Common myeloid progenitor, CD34-positive (primary cell): ENCODE measurements at places on chromosomes 2 and 18.
A peak's percentile ranks its signal among the peaks of the same experiment; 100 is the strongest.

DNA sequence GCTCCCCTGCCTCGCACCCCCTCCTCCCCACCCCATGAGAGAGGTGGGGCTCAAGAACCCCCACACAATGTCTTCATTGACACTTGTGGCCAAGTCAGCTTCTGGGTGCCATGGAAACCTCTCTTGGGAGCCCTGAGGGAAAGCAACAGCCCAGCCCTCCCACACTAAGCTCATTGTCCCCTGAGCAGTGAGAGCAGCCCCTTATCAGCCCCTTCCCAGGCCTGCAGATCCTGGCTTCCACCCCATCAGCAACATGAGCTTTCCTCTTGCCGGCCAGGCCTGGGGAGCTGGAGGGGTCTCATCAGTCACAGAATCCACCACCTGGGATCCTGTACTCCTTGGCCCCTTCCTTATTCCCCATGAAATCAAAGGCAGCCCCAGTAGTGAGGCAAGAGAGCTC is 107.8 kb upstream of the ST3GAL5 start:
- no peak for DNase-seq

GRCh38 chr2:199524689-199525574 is 67.2 kb upstream of the SATB2 start:
- no peak for DNase-seq

- no peak for DNase-seq
Measured at GRCh38 chr2:119333360-119333759, 33.3 kb downstream of the C2orf76 start.

DNA sequence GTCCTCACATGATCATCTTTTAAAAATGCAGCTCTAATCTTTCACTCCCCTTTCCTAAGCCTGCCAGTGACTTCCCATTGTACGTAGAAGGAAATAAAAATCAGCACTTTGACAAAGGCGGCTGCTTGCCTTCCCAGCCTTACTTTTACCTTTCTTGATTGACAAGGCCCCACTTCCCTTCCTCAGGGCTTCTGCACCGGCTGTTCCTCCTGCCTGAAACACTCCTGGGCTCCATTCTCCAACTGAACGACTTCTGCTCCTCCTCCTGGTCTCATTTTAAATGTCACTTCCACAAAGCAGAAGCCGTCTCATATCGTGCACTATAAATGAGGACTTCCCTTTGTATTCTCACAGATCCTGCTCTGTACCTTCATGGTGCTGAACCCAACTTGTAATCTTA is 56.1 kb downstream of the OSBPL6 start:
- DNase-seq: peak; percentile 19

DNA sequence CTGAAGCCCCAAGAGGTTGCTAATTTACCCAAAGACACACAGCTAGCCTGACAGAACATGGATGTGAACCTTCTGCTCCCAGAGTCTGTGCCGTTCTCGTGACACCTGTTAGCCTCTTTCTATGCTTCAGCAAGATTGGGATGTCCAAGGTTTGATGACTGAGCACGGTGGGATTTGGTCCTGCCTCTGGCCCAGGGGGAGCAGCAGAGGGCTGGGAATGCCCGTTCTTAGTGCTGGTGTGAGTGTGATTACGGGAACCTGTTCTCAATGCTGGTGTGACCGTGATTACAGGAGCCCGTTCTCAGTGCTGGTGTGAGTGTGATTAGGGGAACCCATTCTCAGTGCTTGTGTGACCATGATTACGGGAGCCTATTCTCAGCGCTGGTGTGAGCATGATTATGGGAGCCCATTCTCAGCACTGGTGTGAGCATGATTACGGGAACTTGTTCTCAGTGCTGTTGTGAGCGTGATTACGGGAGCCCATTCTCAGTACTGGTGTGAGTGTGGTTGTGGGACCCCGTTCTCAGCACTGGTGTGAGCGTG is 67.3 kb upstream of the SNTG2 start:
- DNase-seq: no peak

DNA sequence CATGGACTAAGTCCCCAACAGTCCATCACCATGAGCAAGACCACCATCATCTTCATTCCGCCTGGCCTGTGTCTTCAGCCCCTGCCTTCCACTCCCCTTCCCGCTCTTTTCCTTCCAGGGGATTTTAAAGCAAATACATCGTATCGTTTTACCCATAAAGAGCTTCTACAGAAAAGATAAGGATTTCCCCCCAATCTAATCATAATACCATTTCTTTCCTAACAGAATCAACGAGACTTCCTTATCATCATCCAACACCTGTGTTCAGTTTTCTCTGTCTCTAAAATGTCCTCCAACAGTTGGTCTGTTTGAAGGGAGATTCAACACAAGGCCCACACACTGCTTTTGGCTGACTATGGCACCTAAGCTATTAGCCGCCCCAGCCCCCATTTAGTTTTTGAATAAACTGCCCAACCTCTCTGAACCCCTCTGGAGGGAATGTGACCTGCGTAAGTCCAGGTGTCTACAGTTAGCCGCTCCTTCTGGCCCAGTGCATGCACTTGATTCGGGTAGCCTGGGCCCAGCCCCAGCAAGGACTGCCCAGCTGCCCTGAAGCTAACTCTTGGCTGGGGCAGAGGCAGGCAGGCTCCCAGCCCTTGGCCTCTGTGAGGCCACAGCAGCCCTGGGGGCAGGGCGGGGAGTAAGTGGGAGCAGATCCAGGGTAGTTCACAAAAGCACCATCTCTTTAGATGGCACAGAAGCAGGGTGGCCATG is 25.3 kb upstream of the SEMA4C start:
- DNase-seq: peak; percentile 60

DNA sequence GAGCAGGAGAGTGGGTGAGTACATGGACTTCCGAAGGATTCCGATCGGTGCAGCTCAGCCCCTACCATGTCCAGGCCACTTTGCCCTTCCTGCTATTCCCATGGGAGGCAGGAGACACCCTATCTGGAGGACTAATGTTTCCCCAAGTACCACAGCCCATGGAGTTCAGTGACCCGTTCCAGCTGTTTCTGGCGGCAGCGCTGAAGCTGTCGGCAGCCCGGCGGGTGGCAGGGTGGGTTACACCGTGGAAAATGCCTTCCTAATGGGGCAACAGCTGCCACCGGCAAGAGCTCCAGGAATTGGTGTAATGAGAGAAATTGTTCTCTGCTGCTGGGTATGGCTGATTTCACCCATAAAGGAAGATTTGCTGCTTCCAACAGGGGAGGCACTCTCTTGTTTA is 98.3 kb downstream of the MYCN start:
- DNase-seq: no peak

DNA sequence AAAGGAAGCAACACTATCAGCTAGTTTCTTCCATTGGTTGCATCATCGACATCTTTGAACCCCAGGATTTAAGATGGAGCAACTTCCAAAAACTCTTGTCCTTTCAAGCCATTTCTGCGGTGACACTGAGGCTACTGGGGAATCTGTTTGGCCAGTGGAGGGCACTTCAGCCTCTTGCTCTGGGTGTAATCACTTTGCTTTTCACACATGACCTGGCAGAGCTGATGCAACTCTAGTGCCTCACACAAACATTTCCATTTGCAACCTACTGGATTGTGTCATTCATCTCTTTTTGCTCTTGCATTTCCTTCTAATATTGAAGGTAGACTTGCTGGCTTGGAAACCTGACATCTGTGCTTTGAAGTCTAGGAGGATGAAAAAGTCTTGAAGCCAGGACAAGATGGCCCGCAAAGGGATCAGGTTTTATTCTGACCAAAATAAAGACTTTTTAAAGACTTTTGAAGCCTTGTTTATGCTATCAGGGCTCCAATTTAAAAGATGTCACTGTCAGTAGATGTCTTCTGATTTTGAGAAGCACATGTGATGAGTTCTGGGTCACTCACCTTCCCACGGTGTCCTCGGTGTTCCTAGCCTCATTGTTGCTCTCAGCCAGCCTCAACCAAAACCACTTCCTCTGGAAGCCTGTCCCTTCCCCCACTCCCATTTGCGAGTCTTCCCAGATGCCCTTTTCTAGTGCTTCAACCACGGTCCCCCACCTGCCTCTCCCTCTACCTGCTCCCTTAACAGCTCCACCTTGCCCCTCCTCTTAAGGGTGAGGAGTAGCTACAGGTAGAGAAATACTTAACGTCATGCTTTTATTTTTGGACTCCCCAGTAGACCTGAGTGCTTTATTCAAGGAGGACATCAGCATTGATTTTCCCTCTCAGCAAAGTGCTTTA is 69.7 kb upstream of the KCNE4 start:
- peak; percentile 1 for DNase-seq

- DNase-seq: no peak
Measured at GRCh38 chr2:122481717-122482116, 726.3 kb downstream of the TSN start.

GRCh38 chr2:200624658-200625057 is 38.8 kb downstream of the AOX1 start:
- DNase-seq: no peak

DNA sequence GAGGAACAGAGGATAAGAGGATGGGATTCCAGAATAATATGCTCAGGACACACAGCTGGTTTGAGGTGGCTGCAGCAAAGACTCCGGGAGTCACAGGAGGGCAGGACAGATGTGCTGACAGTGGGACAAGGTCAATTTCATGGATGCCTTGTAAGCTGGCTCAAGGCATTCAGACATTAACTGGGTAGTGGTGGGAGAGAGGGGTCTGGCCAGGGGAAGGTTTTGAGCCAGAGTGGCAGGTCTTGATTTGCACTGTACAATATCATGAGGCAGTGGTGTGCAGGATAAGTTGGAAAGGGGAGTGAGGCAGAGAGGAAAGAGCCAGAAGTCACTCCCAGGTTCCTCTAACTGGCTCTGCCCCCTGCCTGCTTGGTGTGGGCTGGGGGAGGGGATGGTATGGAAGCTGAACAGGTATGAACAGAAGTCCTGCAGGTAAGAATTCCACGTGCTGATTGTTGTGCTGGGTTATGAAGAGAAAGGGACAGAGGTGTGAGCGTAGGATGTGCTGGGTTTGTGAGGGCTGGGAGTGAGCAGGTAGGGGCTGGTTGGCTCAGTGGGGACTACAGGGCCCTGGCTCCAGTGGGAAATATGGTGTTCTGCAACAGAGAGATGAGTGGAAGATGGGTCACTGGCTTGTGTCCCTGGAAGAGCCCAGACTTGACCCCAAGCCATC is 141.7 kb upstream of the COPS8 start:
- no peak for DNase-seq

- peak; percentile 94 for DNase-seq
Measured at GRCh38 chr18:21163647-21164547, 52.3 kb upstream of the ROCK1 start.

GRCh38 chr2:58539973-58540372 is 298.8 kb upstream of the FANCL start:
- DNase-seq: no peak
